ENCODE measurements at places on chromosomes 5 and 9.

GRCh38 chr9:99400184-99400731 is 178.2 kb downstream of the SEC61B start:
- DNase-seq, result peak; percentile 50

GRCh38 chr5:87853541-87853940 is 415.1 kb downstream of the TMEM161B start:
- DNase-seq, result no peak

DNA sequence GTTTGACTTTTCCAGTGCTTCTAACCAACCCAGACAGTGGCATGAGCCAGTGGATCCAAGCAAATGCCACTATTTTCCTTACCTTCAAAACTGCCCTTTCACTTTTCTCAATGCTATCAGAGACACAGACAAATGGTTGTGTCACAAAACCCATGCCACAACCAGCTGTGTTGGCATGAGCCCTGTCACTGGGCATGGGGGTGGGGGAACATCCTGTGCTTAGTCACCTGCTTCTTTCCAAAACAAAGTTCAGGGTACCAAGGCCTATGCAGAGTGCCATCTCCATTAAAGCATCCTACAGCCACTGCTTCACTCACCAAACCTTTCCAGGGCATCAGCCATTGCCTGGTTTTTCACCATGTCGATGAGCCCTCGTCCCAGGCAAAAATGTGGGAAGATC is 30.1 kb downstream of the NIPSNAP3B start:
- no peak for DNase-seq

GRCh38 chr9:27362447-27363210 is 65.7 kb upstream of the EQTN start:
- DNase-seq, result no peak
